ENCODE measurements at places on chromosomes 2 and 18.

DNA sequence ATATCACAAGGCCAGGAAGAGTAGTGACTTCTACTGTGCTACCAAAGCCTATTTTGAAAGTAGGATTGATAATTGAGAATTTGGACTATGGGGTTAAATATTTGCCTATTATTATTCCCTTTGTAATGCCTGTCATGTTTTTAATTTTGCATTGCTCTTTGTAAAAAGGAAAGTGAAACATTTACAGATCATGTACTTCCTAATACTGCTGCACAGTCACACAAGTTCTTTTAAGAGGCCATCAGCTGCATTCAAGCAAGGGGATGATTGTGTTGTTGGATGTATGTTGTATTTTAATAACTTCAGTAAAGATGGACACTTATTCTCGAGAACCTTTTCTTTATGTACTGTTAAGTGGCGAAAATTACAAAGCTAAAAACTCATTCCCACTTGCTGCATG, 70.1 kb downstream of the PLEKHA3 start:
- no peak for DNase-seq

GRCh38 chr2:237059155-237059875, 26.4 kb upstream of the COPS8 start:
- no peak for DNase-seq

DNA sequence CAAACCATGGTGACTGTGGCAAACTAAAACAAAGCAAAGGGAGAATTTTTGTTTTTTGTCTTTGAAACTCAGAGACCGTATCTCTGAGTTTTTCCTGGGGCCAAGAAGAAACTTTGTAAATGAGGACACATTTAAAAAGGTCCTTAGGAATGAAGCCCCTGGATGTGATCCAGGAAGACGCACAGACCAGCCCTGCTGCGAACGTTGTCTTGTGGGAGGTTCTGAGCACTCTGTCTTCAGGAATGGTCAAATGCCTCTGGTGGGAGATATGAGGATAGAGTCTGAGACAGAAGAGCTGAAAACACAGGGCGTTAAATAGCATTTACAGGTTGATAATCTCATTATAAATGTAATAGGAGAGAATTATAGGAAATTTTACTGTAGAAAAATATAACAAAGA, 893.5 kb upstream of the KLHL29 start:
- DNase-seq, result no peak

DNA sequence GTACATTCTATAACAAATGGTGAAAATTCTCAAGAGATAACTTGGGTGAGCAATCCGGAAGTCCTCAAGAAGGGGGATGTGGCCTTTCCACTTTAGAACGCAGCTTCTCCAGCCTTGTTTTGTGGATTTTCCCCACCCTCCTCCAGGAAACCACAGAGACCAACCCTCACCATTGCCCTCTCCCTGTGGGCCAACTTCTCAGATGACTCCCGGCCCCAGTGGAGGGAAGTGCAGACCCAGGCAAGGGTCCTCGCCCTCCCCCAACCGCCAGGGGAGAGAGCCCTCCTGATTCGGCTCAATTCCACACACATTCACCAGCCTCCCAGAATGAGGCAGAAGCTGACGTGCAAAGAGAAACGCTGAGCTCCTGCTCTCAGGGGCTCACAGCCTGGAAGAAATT, 277.2 kb downstream of the EIPR1 start:
- DNase-seq, result no peak

- DNase-seq, result no peak
Measured at GRCh38 chr18:3878401-3878800, 428.4 kb downstream of the TGIF1 start.

- DNase-seq, result no peak
Measured at GRCh38 chr2:15745350-15745749, 153.7 kb downstream of the DDX1 start.

GRCh38 chr2:190862571-190862991, 18.0 kb upstream of the GLS start:
- DNase-seq, result no peak

- no peak for DNase-seq
Measured at GRCh38 chr2:72744049-72744448, 81.8 kb downstream of the EXOC6B start.

GRCh38 chr2:218332920-218333645, 23.6 kb upstream of the CATIP start:
- no peak for DNase-seq

DNA sequence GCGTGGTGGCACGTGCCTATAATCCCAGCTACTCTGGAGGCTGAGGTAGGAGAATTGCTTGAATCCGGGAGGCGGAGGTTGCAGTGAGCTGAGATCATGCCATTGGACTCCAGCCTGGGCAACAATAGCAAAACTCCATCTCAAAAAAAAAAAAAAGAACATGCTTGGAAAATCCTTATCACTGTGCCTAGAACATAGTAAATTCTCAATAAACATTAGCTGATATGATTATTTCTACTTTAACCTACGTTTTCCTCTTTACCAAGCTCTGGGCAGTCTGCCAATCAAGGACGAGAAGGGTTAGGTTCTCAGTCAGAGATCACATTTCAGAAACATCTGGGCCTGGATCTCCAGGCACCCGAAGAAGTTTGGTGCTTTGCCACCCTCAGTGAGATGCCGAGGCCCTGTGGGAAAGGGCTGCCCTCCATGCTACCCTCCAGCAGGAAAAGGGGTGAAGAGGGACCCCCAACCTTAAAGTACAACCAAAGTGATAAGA, 107.7 kb downstream of the BCL11A start:
- DNase-seq, result no peak

DNA sequence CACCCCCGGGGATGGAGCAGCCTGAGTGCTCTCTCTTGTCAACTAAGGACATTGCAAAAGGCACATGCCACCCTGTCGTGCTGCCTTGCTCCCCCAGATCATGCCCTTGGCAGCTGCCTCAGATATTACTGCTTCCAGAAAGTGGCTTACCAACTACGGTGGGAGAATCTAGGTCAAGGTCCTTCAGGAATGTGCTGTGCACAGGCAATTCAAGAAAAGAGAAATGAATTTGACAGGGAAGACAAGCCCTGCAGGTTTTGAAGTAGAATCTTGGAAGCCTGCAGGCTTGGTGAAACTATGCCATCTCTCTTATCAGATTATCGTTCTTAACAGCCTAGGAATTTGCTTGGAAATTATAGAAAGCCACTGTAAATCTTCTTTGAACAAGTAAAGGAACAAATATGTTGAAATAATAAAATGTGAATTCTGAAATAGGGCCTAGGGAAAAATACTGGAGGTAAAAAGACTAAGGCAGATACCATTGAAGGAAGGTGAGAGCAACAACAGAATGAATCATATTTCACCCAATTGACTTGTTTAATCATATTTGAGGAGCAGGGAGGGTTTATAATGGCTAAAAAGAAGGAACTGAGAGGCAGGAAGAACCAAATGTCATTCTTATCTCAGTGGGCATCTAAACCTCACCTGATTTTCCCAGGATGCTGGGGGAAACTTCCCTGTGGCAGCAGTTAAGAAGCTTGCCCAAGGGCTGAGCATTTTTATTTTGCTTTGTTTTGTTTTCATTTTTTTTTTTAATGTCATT, 94.0 kb upstream of the GLS start:
- DNase-seq, result no peak

DNA sequence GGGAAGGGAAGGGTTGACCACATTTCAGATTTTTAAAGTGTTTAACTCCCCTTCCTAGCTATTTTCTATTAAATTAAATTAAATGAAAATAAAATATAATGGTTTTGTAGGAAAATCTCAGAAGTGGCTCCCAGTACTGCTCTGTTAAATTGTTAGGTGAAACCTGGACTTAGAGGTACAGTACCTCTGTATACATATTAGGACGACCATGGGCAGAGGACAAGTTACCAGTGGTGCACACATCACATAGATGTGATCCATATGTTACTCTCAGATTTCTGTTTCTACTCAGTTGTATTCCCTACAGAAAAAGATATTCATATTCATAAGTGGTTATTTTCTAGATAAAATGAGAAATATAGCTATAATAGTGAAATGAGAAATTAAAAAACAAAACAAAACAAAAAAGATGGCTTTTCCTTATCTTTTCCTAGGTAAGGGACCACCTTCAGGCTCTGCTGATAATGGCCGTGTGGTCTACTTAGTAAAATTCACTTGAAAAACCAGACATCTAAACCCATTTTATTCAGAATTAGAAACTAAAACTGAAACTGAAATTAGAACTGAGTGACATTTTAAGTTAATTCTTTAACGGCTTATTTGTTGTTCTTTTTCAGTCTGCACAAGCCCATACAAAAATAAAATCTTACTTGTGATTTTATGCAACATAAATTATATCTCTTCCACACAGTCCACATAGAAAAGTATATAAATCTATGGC, 832.5 kb upstream of the CHAC2 start:
- DNase-seq, result no peak

DNA sequence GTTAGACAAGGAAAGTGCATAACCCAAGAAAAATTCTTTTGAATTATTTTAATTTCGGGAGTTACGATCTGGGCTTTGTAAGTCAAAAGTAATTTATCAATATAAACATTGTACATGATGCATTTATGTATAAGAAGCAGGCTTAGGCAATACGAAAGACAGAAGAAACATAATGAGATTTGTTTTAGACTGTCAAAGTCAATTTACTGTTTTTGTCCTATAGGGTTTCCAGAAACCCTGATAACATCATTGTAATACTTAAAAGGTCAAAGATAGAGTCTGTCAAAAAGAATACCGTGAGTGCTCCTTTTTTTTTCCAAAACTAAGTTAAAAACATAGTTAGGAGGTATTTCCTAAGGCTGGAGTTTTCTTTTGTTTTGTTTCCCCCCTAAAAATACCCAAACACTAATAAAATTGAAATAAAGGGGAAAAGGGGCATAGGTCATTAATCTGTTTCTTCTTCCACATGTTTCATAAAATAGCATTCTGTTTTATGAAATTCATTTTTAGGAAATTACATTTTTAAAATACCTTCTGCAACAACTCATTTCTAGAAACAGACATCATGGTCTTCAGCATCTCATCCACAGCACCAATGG, 16.1 kb downstream of the C1D start:
- DNase-seq, result no peak

- DNase-seq, result no peak
Measured at GRCh38 chr2:233448575-233448974, 94.3 kb downstream of the DGKD start.

- no peak for DNase-seq
Measured at GRCh38 chr18:44731530-44732237, 51.0 kb downstream of the SETBP1 start.

DNA sequence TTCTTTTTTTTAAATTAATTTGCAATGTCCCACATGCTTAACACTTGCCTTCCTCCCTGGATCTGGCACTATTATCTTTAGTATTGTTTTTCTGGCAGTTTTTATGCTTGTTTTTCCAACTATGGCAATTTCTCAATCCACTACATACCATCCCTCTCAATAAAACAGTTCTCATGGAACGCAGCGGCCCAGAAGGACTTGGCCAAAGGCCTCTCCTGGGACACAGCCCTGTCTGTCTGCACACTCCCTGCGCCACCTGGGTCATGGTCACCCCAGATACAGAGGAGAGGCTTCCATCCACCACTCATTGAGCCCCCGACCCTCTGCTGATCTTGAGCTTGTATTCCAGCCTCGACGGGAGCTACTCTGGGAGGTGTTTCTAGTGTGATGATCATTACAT, 91.2 kb downstream of the TWIST2 start:
- no peak for DNase-seq

GRCh38 chr2:42195559-42195958, 26.4 kb downstream of the EML4 start:
- DNase-seq, result no peak

GRCh38 chr2:241620419-241620769, 16.6 kb downstream of the THAP4 start:
- no peak for DNase-seq

DNA sequence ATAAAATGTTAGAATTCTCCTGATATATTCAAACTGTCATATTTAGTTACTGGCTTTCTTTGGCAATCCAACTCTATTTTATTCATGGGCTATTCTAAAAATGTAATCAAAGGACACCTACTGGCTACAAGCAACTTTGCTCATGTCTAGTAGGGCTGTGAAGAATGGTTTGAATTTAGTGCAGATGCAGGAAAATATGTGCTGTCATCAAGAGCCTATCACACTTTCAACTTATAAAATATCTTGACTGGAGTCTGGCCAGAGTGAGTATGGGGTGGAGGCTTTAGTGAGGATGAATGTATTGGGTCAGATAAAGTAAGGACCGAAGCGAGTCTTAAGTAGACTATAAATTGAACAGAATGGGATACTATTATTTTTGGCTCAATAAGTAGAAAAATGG, 343.4 kb upstream of the SPRED2 start:
- no peak for DNase-seq

DNA sequence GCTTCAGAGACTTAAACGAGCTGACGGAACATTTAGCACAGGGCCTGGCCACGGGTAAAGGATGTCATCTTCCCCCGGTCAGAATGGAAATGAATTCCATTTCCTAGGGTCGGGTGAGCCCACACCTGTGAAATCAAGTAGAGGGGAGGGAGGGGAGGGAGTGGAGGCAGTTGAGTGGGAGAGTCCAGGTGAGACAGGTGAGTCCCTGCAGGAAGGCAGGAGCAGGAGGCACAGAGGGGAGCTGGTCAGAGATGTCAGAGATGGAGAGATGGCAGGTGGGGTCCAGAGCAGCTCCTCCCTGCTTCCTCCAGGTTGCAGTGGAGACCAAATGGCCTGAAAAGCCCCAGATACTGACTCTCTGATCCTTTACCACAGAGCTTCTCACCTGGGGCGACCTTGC, 55.2 kb downstream of the SH3BP4 start:
- no peak for DNase-seq

- no peak for DNase-seq
Measured at GRCh38 chr18:79400591-79401381, 5.1 kb downstream of the NFATC1 start.

GRCh38 chr2:110819711-110820110, 87.3 kb downstream of the ACOXL start:
- no peak for DNase-seq

DNA sequence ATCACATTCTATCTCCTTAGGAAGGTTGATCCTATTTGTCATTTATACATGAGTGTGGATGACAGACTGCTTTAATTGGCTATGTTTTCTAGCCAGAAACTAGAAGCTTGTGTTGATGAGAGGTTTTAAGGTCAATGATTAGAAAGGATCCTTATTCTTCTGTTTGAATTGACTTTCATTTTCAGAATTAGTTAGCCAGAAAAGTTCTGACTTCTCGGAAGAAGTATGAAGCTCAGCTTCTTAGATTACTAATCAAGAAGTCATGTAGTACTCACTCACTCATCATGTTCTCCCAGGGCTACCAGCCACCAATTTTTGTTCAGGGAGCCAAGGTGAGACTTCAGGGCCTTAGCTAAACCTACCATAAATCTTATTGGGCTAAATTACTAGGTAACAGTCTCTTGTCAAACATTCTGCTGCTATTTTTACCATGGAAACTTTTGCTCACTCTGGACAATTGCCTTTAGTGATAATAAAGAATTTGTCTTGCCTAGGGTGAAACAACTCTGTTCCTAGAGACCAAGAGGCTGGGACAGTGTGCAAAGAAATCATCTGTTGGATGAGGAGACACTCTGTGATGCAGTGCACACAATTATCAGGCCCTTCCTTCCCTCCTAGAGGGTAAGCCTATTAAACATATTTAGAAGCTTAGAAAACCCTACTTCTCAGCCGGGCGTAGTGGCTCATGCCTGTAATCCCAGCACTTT, 111.6 kb upstream of the DNMT3A start:
- DNase-seq, result no peak

GRCh38 chr18:76377359-76377756, 117.7 kb downstream of the ZNF516 start:
- no peak for DNase-seq

GRCh38 chr2:32743480-32744236, 115.8 kb downstream of the TTC27 start:
- no peak for DNase-seq
